ENCODE measurements at places on chromosomes 4 and X. TPM values are rescaled to one million over a fixed set of nuclear protein-coding genes. Genes with fewer than 3 reads are reported as not detected.

Gene SERPINA7
- not detected for total RNA-seq

GRCh38 chr4:121778991-121779628 is 14.1 kb upstream of the SMIM43 start:
- no peak overlapping the region for H3K27ac ChIP-seq
- H3K4me1 ChIP-seq: no peaks in the 10 kb centered on the region
- H3K36me3 ChIP-seq: no peaks in the 10 kb centered on the region
- H3K4me3 ChIP-seq: no peak overlapping the region
- H3K27me3 ChIP-seq: no peaks in the 10 kb centered on the region

GRCh38 chr4:25608644-25609043 is 47.0 kb upstream of the SLC34A2 start:
- H3K36me3 ChIP-seq: no peaks in the 10 kb centered on the region
- no peak for DNase-seq
- no peak overlapping the region for H3K27ac ChIP-seq
- no peaks in the 10 kb centered on the region for H3K4me1 ChIP-seq
- no peak overlapping the region for H3K4me3 ChIP-seq

GRCh38 chrX:44482575-44482974 is 60.1 kb downstream of the FUNDC1 start:
- DNase-seq: no peak
- H3K4me1 ChIP-seq: no peaks in the 10 kb centered on the region
- H3K36me3 ChIP-seq: no peaks in the 10 kb centered on the region
- H3K27me3 ChIP-seq: no peaks in the 10 kb centered on the region

DNA sequence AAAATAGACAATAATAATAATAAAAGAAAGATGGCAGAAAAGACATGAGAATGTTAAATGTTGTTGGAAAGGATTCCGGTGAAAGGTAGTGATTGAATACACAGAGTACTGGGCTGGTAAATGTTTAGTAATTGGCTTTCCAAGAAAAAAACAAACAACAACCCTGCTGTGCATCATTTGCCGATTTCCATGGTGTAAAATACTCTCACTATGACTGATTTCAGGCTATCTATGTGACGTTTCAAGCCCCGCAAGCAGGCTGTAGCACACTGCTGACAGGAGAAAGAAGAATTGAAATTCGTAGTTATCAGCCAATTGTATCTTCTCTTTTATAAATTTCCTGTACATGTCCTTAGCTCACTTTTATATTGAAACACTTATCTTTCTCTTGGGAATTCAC is 13.6 kb upstream of the SEPTIN6 start:
- no peak overlapping the region for H3K27ac ChIP-seq
- H3K27me3 ChIP-seq: no peaks in the 10 kb centered on the region
- H3K4me1 ChIP-seq: no peaks in the 10 kb centered on the region
- no peak overlapping the region for H3K4me3 ChIP-seq

- H3K27ac ChIP-seq: no peak overlapping the region
- no peaks in the 10 kb centered on the region for H3K27me3 ChIP-seq
- no peak for DNase-seq
- no peak overlapping the region for H3K4me3 ChIP-seq
- no peaks in the 10 kb centered on the region for H3K4me1 ChIP-seq
Measured at GRCh38 chr4:30901461-30902451, 181.6 kb downstream of the PCDH7 start.

Gene TLR6
- 7.7 TPM for total RNA-seq

- H3K4me3 ChIP-seq: no peak overlapping the region
- H3K36me3 ChIP-seq: no peaks in the 10 kb centered on the region
- DNase-seq: no peak
- H3K27ac ChIP-seq: no peak overlapping the region
Measured at GRCh38 chrX:70485466-70485865, 40.8 kb downstream of the DLG3 start.

DNA sequence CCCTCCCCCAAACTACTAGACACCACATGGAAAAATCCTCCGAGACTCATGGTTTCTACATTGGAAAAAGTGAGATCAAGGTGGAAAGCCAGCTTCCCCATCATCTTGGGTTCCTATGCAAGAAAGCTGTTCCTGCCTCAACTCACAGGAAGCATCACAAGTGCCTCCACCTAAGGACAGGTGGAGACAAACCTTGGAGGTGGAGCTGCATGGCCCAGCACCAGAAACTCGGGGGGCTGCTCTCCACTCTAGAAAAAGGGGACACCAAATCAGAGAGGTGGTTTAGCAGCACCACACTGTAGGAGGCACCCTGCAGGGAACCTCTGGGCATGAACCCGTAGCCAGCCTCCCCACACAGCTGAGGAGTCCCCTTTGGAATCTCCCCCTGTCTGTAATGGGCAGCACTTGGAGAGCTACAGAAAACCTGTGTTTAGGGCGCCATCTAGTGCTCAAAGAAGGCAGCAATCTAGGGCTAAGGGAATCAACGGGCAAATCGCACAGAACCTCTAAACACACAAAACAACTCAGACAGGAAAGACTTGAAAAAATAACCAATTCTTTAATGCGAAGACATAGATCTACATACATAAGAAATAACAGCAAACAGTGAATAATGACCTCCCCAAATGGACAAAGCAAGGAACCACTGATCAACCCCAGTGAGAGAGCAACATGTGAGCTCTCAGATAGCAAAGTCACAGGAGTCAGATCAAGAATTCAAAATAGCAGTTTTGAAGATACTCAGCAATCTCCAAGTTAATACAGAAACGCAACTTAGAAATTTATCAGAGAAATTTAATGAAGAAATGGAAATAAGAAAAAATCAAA is 37.0 kb upstream of the ZBTB33 start:
- H3K27me3 ChIP-seq: no peaks in the 10 kb centered on the region
- no peaks in the 10 kb centered on the region for H3K36me3 ChIP-seq
- no peak overlapping the region for H3K27ac ChIP-seq
- no peaks in the 10 kb centered on the region for H3K4me1 ChIP-seq
- peak; percentile 38 for DNase-seq

DNA sequence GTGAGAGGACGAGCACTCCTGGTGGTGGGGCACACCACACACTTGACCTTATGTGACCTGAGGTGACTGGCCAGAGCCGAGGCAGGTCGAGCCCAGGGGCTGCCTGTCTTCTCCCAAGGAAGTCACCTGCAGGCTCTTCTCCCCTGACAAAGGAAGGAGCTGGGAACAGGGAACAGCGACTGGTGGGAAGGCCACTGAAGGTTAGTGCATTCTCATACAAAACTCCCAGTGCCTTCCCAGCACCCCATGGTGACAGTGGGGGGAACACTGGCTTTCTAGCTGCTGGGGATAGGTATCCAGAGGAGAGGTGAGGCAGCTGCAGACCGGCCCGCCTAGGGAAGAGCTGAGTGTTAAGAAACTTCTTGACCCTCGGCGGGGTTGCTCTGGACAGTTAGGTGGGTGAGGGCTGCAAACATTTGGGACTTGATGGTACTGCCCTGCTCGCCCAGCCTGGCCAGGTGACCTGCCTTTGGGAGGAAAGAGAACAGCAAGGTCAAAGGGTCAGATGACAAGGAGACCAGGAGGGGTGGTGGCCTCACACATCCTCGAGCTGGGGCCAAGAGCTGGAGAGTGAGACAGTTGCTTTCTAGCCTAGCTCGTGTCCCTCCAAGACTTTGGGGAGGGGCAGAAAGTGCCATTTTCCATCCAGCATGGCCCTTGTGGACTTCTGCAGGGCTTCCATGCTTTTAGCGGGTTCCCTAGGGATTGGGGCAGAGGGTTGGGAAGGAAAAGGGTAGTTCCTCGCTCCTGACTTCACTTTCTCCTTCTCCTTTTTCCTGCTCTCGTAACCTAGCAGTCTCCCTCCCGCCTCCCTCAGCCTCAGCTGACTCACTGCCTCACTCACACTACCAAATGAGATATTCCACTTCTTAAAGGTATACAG is 2.7 kb downstream of the NALF2 start:
- no peaks in the 10 kb centered on the region for H3K36me3 ChIP-seq
- no peaks in the 10 kb centered on the region for H3K4me1 ChIP-seq
- no peak for DNase-seq
- no peak overlapping the region for H3K27ac ChIP-seq

DNA sequence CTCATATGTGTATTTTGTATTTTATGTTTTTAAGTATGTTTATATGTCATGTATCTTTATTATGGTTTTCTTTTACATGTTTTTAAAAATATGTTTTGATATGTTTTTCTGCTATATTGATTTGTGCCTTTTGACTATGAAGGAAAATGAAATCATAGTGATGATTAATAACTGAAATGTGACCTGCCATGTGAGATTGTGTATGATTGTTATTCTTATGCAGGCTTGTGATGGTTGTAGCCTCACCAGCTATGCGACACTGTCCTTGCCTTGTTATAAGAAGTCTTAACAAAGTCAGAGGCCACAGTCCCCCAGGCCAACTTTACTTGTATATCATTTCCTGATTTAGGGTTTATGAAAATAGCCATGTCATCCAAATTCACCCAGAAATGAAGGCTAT is 83.2 kb downstream of the TMEM131L start:
- no peak overlapping the region for H3K4me3 ChIP-seq
- H3K27ac ChIP-seq: no peak overlapping the region
- DNase-seq: no peak
- no peaks in the 10 kb centered on the region for H3K36me3 ChIP-seq
- peaks cover 11% of the 10 kb centered on the region for H3K4me1 ChIP-seq
- no peaks in the 10 kb centered on the region for H3K27me3 ChIP-seq

GRCh38 chr4:15130441-15130840 is 128.2 kb downstream of the CPEB2 start:
- H3K27ac ChIP-seq: no peak overlapping the region
- no peaks in the 10 kb centered on the region for H3K36me3 ChIP-seq
- DNase-seq: no peak
- H3K27me3 ChIP-seq: no peaks in the 10 kb centered on the region
- no peaks in the 10 kb centered on the region for H3K4me1 ChIP-seq
- H3K4me3 ChIP-seq: no peak overlapping the region

DNA sequence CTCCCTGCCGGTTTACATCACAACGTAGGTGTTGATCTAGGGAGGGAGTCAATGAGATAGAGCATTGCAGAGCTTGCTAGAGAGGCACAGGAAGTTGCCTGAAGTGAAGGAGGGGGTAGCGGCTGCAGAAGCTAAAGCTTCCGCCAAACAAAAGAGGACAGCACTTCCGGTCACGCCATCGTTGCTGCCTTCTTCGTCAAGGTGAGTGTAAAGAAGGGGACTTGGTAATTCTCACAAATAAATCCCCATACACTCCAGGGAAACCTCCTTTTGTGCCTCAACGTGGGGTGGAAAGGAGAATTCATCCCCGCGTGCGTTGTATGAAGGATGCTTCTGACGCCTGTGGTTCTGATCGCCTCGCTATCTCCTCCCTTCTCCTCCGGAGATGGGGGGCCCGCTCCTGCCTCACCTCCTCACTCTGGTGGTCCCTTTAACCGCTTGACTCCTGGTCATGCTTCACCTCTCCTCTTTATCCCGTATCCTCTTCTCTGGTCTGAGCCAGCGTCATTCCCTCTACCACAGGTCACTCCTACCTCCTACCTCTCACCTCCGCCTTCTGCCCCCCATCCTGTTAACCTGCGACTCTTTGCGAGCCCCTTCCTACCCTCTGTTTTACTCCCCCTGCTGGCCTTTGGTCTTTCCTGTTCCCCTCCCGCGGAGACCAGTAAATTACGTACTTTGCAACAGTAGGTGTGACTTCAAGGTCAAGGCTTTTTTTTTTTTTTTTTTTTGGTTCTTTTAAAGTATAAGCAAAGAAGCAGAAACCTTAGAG is 59.9 kb downstream of the GSPT2 start:
- DNase-seq: peak; percentile 56
- no peaks in the 10 kb centered on the region for H3K27me3 ChIP-seq
- peak overlapping the region; percentile 56 for H3K27ac ChIP-seq
- peak overlapping the region; percentile 52 for H3K4me3 ChIP-seq
- H3K4me1 ChIP-seq: peaks cover 17% of the 10 kb centered on the region

DNA sequence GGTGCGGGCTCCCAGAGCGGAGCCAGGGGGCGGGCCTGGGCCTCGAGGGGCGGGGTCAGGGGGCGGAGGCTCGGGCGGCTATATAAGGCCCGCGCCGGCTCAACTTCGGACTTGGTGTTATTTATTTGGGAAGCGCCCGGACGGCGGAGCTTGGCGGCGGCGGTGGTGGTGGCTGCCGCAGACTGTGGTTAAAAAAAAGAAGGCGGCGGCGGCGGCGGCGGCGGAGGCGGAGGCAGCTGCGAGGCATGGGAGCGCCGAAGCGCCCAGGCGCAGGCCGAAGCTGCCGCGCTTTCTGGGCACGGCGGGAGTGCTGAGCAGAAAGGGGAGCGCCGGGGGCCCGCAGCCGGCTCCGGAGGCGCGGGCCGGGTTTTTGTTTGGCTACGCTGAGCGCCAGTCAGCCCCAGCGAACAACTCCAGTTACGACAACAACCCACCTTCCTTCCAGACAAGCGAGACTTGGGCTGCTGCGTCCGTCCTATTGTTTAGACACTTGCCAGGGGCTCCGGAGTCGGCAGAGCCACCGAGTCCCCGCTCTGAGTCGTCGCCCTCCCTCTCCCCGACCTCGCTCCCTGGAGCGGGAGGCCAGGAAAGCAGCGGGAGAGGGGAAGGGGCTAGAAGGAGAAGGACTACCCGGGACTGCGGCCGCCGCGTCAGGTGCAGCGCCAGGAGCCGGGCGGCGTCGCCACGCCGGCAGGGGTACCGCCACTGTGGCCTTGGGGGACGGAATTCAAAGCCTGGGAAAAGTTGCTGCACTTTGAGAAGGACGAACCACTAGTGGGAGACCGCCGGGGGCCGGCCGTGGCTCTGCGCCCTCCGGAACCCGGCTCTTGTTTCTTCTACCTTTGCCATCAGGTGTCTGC is at the start of gene SLIT2:
TSS of gene SLIT2 (plus strand) at position 110 of the 860 bp plus-strand sequence. CDS start 1,911 bp downstream, outside the sequence.
- H3K36me3 ChIP-seq: no peaks in the 10 kb centered on the region
- no peak within 1 kb of the TSS for H3K4me3 ChIP-seq
- no peak within 1 kb of the TSS for H3K27ac ChIP-seq

Gene HTATSF1
- 34.7 TPM for total RNA-seq

DNA sequence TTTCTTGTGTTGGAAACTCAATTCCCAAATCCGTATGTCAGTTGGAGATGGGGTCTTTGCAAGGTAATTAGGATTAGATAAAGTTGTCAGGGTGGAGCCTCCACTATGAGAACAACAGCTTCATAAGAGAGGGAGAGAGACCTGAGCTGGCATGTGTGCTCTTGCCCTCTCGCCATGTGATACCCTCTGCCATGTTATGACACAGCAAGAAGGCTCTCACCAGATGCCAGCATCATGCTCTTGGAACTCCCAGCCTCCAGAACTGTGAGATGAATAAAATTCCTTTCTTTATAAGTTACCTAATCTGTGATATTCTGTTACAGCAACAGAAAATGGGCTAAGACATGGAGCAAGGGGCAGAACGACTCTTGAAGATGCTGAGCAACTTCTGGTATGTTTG is 201.9 kb upstream of the BOD1L1 start:
- no peaks in the 10 kb centered on the region for H3K27me3 ChIP-seq
- no peak overlapping the region for H3K4me3 ChIP-seq
- no peaks in the 10 kb centered on the region for H3K36me3 ChIP-seq
- H3K27ac ChIP-seq: no peak overlapping the region
- no peaks in the 10 kb centered on the region for H3K4me1 ChIP-seq
- no peak for DNase-seq

GRCh38 chr4:55546506-55546755 is 278 bp downstream of the CLOCK start:
- peak overlapping the region; percentile 75 for H3K27ac ChIP-seq
- no peaks in the 10 kb centered on the region for H3K36me3 ChIP-seq
- no peak overlapping the region for H3K4me3 ChIP-seq
- peaks cover 31% of the 10 kb centered on the region for H3K4me1 ChIP-seq
